ENCODE measurements at places on chromosomes 16 and 17.

GRCh38 chr17:10802496-10803284 lies 1.2 kb downstream of the TMEM238L start:
- DNase-seq, result no peak

GRCh38 chr16:70683146-70683944 lies 2.5 kb downstream of the MTSS2 start:
- no peak for DNase-seq

DNA sequence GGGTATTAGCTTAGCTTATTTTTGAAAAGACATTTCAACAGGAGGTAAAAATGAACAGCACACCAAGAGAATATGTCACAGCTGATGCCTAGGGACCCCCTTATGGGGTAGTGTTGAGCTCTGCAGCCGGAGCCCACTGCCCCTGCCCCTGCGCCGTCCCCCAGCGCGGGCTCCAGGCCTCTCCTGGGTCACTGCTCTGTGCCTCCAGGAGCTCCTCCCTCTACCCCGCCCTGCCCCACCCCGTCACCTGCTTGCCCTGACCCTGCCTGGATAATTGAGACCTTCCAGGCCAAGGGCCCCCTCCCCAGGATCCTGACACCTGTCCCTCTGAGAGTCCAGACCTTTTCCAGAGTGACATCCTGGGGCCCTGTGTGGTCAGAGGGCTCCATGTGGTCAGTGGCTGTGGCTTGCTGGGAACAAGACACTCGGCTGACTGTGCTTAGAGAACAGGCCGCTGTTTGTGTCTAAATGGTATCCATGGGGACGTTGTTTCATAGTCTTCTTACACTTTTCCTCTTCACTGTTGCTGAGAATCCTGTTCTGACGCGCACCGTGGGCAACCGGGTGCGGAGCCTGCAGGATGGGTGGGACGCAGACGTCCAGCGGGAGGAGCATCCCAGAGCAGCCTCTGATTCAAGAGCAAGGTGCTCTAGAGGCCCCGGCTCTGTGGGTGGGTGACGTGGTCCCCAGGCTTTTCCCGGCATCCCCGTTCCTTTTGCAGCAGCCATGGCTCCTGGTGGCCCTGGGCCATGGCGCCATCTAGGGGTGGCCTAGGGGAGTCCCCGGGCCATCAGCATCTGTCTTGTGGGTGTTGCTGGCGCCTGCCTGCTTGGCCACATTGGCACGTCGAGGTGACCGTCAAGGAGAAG lies 20.0 kb upstream of the WFIKKN1 start:
- DNase-seq, result no peak

GRCh38 chr17:38418693-38419507 lies 9.4 kb upstream of the ARHGAP23 start:
- no peak for DNase-seq

DNA sequence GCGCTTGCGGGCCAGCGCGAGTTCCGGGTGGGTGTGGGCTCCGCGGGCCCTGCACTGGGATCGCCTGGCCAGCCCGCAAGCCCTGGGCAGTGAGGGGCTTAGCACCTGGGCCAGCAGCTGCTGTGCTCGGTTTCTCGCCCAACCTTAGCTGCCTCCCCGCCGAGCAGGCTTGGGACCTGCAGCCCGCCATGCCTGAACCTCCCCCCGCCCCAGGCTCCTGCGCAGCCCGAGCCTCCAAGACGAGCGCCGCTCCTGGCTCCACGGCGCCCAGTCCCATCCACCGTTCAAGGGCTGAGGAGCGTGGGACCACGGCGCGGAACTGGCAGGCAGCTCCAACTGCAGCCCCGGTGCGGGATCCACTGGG lies 12.3 kb upstream of the ZFP90 start:
- no peak for DNase-seq

DNA sequence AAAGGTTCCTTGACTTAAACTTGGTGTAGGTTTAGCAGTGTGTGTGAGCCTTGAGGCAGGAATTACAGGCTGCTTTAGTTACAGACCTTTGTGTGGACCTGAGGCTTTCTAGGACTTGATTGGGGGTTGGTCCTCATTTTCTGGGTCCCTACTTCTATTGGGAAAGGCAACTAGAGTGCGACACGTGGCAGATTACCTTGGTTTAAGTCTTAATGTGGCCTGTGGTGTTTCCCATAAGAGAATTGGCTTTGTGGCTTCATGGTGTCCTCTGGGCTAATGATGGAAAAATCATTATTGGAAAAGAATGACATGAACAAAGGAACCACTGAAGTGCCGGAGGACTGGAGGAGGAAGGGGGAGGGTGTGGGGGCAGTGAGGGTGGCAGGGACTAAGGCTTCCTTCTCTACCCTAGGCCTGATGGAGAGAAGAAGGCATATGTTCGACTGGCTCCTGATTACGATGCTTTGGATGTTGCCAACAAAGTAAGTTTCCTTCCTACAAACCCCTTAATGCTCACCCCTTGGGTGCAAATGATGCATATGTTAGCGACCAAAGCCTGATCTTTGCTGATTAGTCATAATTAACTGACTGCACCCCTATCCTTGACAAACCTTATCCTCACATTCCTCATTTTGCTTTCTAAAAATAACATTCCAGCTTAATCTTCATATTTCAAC lies 2.7 kb downstream of the TLCD1 start:
- no peak for DNase-seq

DNA sequence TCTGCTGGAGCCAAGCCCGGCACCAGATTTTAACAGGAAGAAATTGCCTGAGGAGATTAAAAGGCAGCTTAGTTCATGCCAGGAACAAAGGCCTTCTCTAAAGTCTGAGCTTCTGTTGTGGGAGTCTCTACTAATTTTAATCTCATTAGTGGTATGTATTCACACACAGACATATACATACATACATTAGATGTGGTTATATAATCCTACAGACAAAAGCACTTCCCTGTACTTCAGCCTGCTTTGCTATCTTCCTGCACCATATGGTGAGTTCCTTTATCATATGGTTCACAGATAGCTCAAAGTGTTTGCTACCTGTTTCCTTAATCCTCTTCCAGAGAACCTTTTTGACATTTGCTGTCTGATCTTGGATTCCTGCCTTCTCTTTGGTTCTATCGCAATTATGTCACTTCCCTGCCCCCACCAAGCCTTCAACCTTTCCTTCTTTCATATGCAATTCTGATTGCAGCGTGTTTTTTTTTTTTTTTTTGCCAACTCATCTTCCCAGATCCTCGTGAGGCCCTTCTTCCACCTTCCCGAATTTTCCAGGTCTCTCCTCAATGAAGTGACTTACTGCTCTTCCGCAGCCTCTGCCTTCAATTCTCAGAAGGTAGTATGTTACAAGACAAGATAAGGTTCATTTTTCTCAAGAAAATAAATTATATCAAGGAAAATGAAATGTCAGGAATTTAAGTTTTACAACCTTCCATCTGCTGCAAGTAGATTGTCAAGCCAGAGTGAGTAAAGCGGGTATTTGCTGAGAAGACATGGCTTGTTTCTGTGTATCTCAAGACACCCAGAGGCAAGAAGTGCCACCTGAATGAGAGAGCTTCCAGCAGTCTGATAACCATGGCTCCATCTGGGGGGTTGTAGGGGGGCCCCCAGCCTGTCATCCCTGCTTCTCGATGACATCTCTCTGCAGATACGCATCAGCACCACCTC lies 120.2 kb upstream of the CACNG3 start:
- DNase-seq, result no peak

GRCh38 chr17:50183421-50183994 lies 17.7 kb downstream of the SGCA start:
- DNase-seq, result no peak

DNA sequence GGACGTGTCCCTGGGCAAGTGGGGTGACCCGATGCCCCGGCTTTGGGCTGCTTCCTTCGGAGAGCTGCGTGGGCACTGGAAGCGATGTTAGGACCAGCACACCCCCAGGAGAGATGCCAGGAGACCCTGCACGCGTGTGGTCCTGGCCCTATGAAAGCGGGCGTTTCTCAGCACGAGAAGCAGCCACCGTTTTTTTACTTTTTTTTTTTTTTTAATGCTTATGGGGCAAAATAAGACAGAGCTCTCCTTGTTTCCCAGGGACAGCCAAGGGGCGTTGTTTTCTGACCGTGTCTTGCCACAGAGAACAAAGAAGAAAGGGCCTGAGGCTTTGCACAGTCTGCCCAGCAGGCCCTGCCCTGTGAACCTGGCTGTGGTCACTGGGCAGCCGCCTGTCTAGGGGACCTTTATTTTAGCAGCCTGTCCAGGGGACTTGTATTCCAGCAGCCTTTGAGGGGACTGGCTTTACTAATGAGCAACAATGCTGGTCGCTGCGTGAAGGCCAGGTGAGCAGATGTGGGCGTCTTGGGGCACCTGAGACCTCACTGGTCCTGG lies 996 bp downstream of the SLC25A10 start:
- no peak for DNase-seq

DNA sequence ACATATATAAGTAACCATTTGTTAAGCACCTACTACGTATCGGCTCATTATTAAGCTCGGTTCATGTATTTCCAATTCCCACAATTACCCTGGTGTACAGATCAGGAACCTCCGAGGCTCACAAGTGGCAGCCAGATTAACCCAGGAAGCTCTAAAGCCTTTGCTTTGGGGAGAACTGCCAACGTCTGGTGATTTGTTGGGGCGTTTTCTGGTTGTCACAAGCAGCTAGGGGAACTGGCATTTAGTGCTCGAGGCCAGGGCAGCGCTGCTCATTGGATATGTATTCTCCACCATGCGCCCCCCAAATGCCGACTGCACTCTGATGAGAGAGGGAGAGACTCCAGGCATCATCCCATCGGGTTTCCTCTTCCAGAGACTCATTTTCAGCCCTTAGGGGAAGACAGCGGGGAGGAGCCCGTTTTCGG lies 541 bp downstream of the ZNF18 start:
- DNase-seq, result peak; percentile 22

DNA sequence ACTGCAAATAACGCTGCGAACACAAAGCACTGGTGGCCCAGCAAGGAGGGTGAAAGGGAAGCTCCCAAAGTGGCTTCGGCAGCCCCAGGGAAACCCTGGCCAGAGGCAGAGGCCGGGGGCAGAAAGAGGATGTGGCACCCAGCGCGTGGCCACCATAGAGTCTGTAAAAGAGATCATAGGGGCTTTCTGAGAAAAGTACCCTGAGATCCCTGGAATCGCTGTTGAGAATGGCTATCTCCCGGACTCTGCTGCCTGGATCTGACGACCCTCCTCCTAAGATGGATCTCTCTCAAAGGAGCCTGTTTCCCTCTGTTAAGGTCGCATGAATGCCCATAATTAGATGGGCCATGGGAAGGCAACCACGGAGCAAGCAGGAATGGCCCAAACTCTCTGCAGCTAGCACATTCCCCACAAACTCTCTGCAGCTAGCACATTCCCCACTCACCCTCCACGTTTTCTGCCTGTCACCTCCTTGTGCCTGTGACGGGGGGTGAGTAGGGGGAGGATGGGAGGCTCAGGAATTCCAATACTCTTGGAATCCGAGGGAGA lies 364.4 kb downstream of the XYLT1 start:
- no peak for DNase-seq

GRCh38 chr17:55690105-55690508 lies 32.6 kb downstream of the TMEM100 start:
- DNase-seq, result no peak

- no peak for DNase-seq
These were observed 75.8 kb upstream of the CBX4 start for GRCh38 chr17:79914813-79915740.

DNA sequence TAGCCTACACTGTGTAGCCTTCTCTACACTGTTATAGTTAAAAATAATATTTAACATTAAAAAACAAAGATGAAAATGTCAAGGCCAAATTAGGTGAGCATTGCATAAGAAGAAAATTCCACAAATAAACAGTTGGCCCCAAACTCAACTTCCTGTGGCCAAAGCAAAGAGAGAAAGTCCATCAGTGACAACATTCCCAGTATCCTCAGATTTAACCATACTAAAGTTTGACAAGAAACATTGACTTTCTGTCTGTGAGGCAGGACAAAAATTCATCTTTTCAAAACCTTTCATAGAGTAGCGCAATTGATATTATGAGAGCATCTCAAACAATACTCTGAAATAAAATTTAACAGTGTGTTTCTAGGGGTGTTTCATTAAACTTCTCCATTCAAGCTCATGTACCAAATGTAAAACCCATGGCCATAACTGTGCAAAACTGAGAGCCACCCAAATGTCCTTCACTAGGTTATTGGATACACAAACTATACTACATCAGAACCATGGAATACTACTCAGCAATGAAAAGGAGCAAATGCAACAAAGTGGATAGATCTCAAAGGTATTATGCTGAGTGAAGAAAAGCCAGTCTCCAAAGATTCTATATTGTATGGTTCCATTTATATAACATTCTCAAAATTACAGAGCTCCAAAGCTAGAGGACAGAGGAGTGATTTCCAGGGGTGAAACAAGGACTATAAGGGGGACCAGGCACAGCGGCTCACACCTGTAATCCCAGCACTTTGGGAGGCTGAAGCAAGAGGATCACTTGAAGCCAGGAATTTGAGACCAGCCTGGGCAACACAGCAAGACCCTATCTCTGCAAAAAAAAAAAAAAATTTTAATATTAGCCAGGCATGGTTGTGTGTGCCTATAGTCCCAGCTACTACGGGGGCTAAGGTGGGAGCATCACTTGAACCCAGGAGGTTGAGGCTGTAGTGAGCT lies 38.7 kb downstream of the TMEM114 start:
- DNase-seq, result no peak
